DMS53 (cell line): ENCODE measurements at places on chromosomes 6 and 20.

DNA sequence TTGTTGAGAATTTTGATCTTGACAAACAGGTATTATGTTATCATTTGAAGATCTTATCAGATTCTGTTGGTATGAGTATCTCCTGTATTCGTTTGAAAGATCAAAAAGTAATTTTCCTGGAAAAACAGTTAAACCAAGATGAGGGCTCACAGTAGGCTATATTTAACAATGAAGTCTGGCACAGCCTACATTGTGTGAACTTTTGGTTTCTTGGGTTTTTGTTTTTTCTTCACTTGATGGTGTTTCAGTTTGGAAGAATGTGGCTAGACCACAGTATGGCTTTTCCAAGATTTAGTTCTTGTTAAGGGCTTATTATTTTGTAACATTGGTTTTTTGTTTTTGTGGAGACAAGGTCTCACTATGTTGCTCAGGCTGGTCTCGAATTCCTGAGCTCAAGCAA, 306.4 kb downstream of the CDKAL1 start:
- no peak for DNase-seq

- DNase-seq = peak; percentile 7
Measured at GRCh38 chr6:106890447-106890846, 84.1 kb downstream of the CD24 start.

GRCh38 chr20:63178889-63179686, 36.8 kb downstream of the YTHDF1 start:
- peak; percentile 79 for DNase-seq

GRCh38 chr20:13554076-13554475, 84.7 kb downstream of the TASP1 start:
- no peak for DNase-seq

DNA sequence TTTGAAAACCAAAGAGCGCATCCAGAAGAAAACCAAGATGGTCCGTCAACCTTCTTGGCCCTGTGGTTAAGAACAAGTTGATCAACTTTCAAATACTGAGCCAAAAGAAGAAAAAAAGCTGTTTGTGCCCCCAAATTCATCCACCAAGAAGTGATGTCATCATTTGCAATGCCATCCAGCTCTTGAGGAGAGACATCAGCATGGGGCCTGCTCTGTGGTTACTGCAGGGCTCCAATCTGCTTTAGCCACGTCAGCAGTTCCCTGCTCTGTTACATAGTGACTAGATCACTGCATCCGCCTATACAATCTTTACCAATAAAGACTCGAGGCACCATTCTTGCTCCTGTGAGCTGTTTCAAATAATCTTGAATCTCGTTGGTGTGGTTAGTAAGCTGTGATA, 75.0 kb upstream of the BLCAP start:
- DNase-seq = no peak
